NCI-H226 (cell line): ENCODE measurements at places on chromosomes 11 and 22.
A peak's percentile ranks its signal among the peaks of the same experiment; 100 is the strongest.

- peak; percentile 91 for DNase-seq
Observed at GRCh38 chr11:5736396-5736795, at the start of gene OR56B1. TSS of gene OR56B1 (plus strand) at chr11:5736448. CDS start at chr11:5736517, 69 bp downstream.

- no peak for DNase-seq
Observed at GRCh38 chr11:119339589-119340334, 921 bp downstream of the C1QTNF5 start.

DNA sequence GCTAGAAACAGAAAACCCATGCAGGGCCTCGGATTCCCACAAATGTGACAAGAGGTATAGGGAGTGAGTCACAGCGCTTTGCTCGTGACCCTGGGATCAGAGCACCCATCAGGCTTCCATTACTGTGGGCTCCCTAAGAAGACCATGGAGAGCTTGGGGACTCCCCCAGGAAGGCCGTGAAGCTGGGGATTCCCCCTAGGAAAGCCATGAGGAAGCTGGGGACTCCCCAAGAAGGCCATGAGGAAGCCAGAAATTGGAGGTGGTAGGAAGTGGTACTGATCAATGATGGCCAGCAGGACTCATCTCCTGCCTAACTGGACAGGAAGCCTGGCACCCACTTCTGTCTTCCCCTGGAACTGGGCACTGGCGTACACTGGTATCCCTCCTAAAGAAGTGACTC is 10.1 kb upstream of the DCPS start:
- no peak for DNase-seq

DNA sequence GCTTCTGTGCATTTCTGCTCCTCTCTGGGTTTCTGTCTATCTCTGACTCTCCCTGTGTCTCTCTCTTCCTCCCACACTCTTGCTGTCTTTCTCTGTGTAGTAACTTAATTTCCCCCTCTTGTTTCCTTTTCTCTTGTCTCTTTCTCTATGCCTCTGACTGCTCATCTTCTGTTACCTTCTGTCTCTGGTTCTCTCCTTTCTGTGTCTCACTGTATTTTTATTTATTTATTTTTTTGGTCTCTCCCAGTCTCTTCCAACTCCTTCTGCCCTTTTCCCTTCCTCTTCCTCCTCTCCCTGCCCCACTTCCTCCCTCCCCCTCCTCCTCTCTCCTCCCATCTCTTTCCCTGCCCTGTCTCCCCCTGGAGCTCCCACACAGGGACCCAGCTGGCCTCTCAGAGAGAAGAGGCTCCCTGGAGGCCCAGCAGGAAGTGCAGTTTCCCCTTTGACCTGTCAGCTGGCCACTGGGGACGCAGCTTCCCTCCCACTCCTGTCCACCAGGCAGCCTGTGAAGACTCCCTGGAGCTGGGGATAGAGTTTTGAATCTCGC is 38.3 kb upstream of the MYH9 start:
- no peak for DNase-seq

DNA sequence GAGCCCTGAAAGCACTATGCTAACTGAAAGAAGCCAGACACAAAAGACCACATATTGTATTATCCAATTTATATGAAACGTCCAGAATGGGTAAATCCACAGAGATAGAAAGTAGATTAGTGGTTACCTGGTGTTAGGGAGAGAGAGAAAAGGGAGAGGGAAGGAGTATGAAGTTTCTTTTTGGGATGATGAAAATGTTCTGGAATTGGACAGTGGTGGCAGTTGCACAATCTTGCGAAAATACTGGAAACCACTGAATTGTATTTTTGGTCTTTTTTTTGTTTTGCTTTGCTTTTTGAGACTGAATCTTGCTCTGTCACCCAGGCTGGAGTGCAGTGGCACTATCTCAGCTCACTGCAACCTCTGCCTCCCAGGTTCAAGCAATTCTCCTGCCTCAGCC is 63.5 kb downstream of the MRTFA start:
- DNase-seq = no peak

- no peak for DNase-seq
Observed at GRCh38 chr11:133917921-133918607, 38.7 kb downstream of the IGSF9B start.

DNA sequence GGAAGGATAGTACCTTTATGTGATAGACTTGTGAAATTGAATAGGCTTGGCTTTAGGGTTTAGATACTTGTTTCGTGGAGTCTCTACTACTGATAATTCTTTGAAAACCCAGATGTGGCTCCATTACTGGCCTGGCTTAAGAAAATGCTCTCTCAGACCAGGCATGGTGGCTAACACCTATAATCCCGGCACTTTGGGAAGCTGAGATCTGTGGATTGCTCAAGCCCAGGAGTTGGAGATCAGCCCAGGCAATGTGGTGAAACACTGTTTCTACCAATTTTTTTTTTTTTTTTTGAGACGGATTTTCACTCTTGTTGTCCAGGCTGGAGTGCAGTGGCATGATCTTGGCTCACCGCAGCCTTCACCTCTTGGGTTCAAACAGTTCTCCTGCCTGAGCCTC is 40.9 kb downstream of the ATG13 start:
- DNase-seq = peak; percentile 47

DNA sequence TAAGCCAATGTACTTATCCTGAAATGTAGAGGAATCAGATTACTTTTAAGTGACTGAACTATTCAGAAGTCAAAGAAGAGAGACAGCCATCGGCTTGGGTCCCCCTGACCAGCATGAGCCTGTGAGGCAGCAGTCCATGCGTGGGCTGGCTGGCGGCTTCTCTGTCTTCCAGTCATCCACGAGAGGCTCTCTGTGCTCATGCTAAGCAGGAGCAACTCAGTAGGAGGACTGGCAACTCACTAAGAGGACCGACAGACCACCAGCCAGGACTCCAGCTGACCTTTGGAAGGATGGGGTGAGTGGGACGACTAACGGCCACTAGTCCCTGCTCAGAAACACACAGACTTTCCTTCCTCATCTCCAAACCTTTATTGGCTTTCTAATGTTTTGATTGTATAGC is 43.6 kb downstream of the ARFGAP3 start:
- no peak for DNase-seq

DNA sequence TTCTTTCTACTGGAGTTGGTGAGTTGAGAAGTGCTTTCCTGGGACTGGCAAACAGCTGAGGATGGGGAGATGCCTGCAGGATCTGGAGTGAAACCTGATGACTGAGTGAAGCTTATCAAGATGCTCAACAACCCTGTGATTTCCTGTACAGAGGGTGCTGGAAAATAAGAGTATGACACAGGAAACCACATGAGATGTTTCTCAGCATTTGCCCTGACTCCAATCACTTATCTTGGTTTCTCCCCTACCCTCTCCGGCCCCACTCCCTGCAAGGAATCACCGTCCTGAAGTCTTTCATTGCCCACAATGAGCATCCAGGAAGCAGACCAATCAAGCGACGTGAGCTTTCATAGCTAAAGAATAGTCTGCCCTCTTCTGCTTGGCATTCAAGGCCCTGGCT is at the start of gene MRGPRX2:
MRGPRX2 (minus strand) TSS at position 89 of the 400 bp plus-strand sequence. CDS start 4,315 bp downstream, outside the sequence.
- peak; percentile 16 for DNase-seq

GRCh38 chr11:86741484-86741835 is 58.9 kb upstream of the PRSS23 start:
- DNase-seq = no peak

DNA sequence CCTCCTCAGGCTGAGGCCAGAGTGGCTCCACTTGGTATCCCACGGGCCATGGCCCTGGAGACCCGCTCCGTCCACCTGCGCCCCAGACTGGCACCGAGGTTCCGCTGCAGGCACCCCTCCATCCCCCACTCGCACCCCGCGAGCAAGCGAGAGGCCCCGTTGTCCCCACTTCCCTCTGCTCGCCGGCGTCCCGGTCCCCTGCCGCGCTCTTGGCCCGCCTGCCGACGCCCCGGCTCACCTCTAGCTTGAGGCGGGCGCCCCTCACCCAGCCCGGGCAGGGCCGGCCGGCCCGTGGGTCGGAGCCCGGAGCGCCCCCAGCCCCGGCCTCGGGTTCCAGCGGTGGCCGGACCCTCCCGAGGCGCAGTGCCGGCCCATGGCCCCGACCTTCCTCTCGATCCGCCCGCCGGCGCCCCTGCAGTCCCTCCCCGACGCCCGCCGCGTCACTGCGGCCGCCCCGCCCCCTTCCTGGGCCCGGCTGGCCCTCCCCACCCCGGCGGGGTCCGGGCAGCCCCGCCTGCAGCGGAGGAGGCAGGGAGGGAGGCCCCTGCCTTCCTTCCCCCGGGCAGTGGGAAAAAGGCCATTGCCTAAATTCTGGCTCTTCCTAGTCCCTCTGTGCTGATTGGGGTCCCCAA is at the start of gene PITPNM1:
PITPNM1 (minus strand) TSS at position 414 of the 632 bp plus-strand sequence. CDS start 1,183 bp downstream, outside the sequence.
- DNase-seq = peak; percentile 75

DNA sequence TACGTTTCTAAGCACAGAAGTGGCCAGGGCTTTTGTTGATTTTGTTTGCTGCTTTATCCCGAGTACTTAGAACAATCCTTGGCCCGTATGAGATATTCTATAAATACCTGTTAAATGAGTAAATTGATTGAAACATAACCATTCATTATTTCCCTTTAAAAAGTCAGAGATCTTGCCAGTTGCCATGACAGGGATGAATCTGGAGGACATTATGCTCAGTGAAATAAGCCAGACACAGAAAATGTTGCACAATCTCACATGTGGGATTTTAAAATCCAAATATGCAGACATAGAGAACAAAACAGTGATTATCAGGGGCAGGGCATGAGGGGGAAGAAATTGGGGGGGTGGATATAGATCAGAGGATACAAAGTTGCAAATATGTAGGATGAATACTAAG is 1240.1 kb downstream of the LRRC4C start:
- DNase-seq = no peak
